Stimulated activated CD8-positive, alpha-beta memory T cell treated with anti-CD3 and anti-CD28 coated beads, Interleukin-7, amount 100 ng/mL, for 24 hours (primary cell): ENCODE measurements at places on chromosomes 4 and X.

- DNase-seq, result no peak
These were observed 156.9 kb downstream of the APBB2 start for GRCh38 chr4:41057467-41057866.

- no peak for DNase-seq
These were observed 81.2 kb downstream of the APOOL start for GRCh38 chrX:85084770-85085393.

- DNase-seq, result no peak
These were observed 135.6 kb downstream of the MID1 start for GRCh38 chrX:10484683-10485247.

GRCh38 chr4:78669453-78669852 lies 106.7 kb upstream of the BMP2K start:
- DNase-seq, result no peak

- DNase-seq, result no peak
These were observed 10.3 kb upstream of the ODAPH start for GRCh38 chr4:75545526-75545925.

DNA sequence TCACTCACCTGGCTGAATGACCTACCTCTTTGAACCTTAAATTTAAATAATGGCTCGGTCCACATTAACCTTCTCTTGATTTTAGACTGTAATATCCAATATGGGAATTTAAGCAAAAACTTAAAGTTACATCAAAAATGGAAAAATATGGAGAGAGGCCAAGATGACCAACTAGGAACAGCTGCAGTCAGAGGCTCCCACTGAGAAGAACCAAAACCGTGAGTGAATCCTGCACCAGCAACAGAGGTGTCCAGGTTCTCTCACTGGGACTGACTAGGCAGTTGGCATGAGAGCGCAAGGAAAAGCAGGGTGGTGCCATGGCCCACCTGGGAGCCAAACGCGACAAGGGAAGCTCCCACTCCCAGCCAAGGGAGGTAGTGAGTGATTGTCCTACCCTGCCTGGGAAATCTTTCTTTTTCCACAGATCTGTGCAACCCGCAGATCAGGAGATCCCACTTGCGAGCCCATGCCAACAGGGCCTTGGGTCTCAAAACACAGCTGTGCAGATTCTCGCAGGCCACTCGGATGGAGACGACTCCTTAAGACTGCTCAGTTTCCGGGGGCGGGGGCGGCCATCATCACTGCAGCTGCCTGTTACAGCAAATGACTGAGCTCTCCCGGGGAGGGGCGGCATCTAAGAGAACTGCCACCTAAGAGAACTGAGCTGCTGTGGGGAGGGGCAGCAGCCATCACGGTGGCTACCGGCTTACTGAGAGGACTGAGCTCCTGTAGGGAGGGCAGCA lies 343.4 kb downstream of the DMD start:
- DNase-seq, result no peak

DNA sequence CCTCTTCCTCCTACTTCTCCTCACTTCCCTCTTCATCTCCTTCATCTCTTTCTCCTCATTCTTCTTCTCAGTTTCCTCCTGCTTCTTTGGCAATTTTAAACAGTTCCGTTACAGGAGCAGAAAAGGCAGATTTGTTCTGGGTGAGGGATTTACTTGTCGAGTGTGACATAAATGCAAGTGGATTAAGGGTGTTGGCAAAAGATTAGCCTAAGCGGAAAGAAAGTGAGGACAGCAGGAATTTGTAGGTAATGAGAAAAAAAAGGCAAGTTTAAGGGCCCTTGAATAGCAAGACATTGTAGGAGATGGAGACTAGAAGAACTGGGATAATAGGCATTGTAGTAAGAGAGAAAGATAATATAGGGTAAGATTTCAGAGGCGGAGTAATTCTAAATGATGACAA lies 841.6 kb downstream of the RAPGEF2 start:
- DNase-seq, result no peak

GRCh38 chr4:82352825-82353366 lies 20.9 kb downstream of the HNRNPD start:
- no peak for DNase-seq

DNA sequence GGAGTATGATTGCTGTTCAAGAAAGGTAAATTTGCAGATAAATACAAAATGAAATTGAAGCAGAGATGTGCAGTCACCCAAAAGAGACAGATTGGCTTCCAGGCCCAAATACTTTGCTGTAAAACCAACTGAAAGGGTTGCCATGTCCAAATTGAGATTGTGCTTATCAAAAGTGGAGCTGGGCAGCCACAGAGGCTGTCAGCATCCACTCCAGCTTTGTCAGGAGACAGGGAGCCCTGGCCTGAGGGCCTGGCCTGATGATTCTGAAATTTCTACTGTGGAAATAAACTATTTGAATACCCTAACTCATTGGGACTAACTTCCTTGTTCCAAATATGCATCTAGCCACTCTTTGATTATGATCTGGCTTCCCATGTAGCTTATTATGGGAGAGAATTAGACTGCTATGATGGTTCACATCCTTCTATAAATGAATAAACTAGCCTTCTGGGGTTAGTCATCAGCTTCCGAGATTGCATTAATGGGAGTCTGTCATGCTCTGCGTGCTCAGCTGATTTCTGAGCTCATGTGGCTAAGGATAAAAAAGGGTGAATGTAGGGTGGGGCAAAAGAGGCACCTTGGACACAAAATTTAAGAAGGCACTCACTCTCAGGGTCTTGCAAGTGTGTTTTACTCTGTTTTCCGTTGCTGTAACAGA lies 48.2 kb downstream of the SLC34A2 start:
- no peak for DNase-seq

- no peak for DNase-seq
These were observed 73.3 kb downstream of the LIMCH1 start for GRCh38 chr4:41611124-41611838.

DNA sequence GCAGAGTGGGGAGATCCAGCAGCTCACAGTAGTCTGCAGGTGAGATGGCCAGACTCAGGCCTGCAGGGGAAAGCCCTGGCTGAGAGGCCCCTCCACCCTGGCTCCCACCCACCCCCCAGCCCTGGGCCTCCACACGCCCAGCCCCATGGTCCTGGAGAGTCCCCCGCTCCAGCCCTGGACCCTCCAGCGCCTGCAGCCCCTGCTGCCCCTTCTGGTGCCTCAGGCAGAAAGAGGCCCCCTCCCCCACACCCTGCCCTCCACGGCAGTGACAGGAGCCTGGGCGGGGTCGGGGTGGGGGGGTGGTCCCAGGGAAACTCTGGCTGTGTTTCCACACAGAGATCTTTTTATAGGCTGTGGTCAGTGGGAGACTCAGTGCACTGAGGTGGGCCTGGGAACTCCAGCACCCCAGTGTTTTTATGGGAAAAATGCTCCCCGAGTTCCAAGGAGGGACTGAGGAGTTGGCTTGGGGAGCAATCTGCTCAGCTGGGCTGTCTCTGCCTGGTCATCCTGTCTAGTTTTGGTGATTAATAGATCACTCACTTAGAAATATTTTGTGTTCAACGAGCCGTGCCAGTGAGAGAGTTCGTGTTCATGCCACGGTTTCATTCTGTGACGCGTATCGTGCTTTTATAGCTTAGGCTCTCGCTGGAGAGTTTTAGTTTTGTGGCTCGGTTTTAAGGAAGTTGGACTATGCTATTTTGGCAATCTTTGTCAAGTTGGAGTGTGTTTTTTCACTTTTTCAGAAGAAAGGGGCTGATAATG lies 53.1 kb upstream of the HGFAC start:
- DNase-seq, result no peak

GRCh38 chrX:67749536-67749935 lies 205.7 kb downstream of the AR start:
- DNase-seq, result no peak

DNA sequence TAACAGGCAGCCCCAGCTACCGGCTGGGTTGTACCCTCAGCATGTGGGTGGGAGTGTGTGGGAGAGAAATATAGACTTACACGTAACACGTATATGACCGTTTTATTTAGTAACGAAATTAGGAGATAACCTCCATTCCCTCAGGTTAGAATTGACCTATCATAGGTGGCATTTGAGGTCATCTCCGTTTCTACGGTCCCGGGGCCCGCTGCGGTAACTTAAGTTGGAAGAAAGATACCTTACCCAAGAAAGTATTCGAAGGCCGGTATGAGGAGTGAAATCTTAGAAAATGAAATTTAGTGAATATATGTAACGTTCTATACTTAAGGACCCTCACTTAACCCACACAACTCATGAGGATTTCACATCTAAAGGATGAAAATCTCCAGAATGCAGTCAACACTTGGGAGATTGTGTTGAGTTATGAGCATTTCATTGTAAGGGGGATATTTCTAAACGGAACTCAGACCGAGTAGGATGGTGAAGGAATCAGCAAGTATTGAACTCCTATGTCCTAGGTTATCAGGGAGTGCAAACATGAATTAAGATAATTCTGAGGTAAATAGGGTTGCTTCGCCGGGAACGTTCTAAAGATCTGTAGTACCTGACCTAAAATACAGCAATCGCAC lies 891 bp downstream of the CISD2 start:
- no peak for DNase-seq

GRCh38 chr4:14920759-14921320 lies 81.4 kb upstream of the CPEB2 start:
- DNase-seq, result no peak

DNA sequence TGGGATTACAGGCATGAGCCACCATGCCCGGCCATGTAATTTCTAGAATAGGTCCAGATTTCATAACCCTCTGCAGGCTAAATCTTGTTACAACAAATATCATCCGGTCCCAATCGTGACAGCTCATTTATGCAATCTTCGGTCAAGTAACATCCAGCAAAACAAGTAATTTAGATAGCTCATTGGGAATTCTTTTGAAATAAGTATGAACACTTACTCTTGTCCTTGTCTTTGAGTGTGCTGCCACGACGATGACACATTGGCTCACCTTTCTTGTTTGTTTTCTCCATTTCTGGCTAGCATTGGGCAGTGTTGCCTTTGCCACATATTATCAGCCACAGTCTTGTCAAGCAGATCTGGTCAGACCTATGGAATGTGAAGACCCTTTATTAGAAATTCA lies 92.0 kb downstream of the PHEX start:
- no peak for DNase-seq

DNA sequence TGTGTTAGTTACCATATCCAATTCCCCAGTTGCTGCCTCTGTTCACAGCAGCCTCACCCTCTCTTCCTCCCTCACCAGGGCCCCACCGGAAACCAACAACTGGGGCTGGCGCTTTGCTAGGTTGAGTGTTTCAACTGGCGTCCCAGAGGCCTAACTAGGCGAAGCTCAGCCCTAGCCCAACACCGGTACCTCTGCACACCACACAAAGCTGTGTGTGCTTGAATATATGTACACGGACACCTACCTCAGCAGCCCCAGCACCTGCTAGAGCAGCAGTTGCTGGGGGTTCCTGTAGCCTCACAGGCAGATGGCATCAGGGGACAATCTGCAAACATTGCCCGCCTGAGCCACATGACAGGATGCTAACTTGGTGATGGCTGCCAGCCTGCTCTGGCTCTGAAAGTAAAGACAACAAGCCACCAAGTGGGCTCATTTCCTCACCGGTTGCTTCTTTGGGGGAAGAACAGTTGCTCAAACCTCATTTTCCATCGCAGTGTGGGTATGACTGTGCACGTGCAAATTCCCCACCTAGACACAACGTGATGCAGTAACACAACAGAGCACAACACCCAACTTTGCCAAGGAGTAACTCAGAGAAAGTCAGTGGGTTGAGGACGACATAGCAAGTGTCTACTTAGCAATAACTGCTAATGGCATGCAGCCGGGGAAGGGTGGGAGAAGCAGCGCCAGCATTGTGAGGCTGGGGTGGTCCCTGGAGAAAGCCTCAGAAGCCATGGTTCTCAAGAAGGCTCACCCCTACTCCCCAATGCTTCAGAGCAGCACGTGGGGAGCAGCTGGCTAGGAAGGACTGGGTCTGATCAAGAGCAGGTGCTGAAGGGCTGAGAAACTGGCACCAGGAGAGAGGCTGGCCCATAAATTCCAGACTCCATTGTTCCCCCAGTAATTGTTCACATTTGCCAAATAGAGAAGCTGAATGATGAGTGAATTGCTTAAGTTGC lies 139.5 kb downstream of the SH3KBP1 start:
- DNase-seq, result peak; percentile 30

DNA sequence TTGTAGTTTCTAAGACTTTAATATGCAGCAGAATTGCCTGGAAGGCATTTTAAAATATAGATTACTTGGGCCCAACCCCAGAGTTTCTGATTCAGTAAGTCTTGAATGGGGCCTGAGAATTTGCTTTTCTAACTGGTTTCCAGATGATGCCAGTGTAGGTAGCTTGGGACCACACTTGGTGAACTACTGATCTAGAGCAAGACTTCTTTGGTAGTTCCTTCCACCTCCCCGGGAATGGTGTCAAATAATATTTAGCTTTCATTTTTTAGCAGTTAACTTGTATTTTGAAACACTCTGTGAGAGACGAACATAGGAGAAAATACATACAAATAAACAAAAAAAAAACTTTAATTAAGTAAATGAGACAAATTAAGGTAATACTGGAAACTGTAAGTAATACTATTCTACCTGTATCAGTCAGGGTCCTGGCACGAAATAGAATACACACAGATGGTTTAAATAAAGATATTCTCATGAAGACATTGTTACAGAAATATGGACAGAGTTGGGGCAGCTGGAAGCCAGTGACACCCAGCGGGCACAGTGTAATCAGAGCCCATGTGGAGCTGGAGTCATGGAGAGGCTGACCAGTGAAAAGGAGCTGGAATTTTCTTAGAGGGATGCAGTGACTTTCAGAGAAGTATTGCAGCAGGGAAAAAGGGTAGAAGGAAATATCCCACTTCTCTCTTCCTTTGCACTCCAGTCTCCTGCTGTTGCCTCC lies 905.7 kb downstream of the CCSER1 start:
- DNase-seq, result no peak
